ENCODE measurements at places on chromosomes 11 and 22.
A peak's percentile ranks its signal among the peaks of the same experiment; 100 is the strongest.

GRCh38 chr11:92440701-92441442 is 216.3 kb downstream of the FAT3 start:
- DNase-seq, result no peak

GRCh38 chr22:40196628-40197360 is 19.1 kb downstream of the TNRC6B start:
- DNase-seq, result peak; percentile 75

- no peak for DNase-seq
Measured at GRCh38 chr22:23130697-23131096, 11.1 kb downstream of the RSPH14 start.

DNA sequence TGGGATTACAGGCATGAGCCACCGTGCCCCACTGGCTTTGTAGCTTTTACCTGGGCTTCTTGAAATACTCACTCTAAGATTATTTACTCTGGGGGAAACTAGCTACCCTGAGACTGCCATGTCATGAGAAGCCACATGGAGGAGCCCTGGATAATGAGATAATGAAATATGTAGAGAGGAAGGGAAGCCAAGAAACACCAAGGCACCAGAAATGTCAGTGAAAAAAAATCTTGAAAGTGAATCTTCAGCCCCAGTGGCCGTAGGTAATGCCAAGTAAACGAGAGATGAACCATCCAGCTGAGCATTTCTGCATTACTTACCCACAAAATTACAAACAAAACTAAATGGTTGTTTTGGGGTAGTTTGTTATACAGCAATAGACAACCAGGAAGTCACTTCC is 125.6 kb downstream of the APIP start:
- DNase-seq, result no peak

- no peak for DNase-seq
Measured at GRCh38 chr11:98536023-98536422, 484.7 kb upstream of the CNTN5 start.

Measured in PC-9 (cell line).